ENCODE measurements at places on chromosomes 4 and X.

DNA sequence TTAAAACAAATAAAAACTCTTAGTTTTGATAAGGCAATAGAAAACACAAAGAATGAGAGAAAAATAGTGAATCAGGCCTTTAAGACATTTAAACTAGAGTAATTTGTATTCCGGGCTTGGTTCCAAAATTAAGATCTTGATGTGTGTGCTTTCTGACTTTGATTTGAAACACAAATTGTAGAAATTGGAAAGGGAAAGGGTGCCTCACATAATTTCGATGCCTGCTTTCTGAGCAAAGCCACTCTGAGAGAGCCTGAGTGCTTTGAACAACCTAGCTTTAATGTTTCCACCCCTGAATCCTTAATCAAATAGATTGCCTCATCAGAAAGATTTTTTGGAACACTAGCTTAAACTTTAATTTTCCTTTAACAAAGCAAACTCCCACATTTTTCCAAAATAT, 666.8 kb downstream of the PCDH18 start:
- no peak for DNase-seq

DNA sequence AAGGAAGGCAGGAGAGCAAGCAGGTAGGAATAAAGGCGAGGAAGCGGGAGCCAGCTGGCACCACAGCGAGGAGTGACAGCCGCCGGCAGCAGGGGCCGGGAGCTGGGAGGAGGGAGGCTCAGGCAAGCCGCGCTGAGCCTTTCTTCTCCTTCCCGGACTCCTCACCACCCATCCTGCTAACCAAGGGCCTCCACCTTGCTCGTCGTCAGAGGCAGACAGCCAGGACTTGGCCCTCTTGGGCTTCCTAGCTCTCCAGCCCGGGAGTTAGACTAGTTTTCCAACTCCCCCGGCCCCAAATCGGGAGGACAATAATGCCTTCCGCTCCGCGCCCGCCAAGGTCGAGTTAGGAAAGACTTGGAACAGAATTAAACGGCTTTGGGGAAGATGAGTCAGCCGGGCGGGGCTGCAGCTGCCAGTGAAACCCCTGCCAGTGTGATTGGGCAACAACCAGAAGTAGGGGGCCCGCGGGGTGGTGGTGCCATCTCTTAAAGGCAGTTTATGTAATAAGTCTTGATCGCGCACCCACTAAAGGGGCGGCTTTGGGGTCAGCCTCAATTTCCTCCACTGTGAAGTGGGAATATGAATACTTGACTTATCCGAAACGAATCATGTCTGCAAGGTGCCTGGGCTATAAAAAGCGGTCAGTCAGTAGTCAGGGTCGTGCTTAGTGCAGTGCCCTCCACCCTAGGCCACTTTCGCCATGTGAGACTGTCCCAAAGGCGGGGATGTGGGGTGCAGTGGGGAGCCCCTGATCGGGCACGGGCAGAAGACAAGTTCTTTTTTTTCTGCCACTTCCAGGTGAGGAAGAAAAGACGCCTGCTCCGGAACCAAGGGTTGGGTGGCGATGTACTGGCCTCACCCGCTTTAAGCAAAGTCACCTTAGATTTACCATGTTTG, 6.7 kb upstream of the HSD17B10 start:
- DNase-seq = no peak

- peak; percentile 58 for DNase-seq
Observed at GRCh38 chrX:47540754-47541538, 20.1 kb upstream of the ARAF start.

- no peak for DNase-seq
Observed at GRCh38 chr4:42906891-42907759, 14.6 kb downstream of the GRXCR1 start.

DNA sequence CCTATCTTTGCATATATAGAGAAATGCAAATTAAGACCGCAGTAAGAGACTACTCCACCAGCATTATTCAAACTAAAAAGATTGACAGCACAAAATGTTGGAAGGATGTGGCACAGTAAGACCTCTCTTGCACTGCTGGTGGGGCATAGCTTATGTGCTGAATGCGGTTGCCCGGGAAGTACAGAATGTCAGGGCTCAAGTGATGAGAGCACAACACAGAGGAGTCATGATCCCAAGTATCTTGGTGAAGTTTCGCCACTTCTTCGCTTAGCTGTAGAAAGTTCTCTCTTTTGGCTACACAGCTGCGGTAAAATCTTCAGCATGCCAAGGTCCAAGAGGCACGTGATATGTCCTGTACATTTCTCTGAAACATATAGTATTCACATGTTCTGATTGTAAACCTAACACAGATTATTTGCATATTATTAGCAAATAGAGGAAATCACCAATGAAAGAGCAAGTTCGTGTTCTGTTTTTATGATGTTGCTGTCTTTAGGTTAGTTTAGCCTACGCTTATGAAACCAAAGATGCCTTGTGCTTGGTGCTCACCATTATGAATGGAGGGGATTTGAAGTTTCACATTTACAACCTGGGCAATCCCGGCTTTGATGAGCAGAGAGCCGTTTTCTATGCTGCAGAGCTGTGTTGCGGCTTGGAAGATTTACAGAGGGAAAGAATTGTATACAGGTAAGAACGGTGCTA, 55.0 kb downstream of the HTT-AS start:
- no peak for DNase-seq

GRCh38 chrX:154026136-154027021, 6.7 kb upstream of the IRAK1 start:
- no peak for DNase-seq

GRCh38 chrX:132776486-132777210, 181.8 kb downstream of the HS6ST2 start:
- no peak for DNase-seq

GRCh38 chr4:139633661-139634060, 32.0 kb upstream of the MGST2 start:
- DNase-seq = no peak

- DNase-seq = peak; percentile 53
Observed at GRCh38 chr4:101806914-101807313, 16.4 kb downstream of the BANK1 start.

DNA sequence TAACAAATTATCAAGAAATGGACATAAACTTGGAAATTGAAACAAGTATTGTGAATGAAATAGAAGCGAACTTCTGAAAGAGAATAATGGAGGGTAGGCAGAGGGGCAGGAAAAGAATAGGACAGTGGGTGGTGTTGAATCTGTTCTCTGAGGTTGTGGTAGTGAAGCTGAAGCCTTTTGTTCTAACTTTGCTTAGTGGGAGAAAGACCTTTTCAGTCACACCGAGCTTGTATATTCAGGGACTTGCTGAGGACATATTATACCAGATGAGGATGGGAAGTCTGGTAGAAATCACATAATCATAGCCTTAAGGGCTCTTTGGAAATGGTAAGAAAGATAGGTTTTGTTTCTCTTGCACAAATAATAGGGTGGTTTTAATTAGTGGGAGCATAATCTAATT, 115.4 kb upstream of the NDST4 start:
- no peak for DNase-seq
